KBM-7 (cell line): ENCODE measurements at places on chromosomes 4 and X.
A peak's percentile ranks its signal among the peaks of the same experiment; 100 is the strongest.

DNA sequence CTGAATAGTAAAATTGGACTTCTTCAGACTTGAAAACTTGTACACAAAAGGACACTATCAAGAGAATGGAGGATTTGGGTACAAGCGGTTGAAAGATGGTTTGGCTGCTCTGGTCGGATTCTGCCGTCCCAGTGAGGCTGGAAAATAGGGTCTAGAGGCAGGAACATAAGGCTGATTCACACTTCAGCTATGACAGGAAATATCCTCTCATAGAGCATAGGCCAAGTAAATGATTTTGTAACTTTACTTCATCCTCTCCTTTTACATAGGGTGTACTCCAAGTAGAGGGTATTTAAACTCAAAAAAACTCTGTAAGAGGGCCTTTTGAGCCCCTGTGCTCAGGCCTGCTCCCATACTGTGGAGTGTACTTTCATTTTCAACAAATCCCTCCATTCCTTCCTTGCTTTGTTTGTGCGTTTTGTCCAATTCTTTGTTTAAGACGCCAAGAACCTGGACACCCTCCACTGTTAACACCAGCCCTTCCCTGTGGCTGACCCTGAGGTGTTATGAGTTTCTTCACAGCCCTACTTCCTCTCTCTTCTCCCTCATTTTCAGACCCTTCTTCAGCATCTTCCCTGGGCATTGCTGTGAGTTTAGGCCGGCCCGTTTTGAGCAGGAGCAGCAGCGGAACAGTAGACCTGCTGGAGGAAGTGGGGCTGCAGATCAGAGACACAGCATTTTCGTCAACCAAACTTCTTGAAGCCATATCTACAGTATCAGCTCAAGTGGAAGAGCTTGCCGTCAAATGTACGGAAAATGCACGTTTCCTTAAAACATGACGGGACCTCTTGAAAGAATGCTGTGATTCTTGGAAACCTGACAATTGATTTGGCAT, 7.2 kb downstream of the PGAM4 start:
- DNase-seq = no peak

GRCh38 chr4:163284304-163284703, 48.1 kb downstream of the NPY1R start:
- DNase-seq = peak; percentile 15

DNA sequence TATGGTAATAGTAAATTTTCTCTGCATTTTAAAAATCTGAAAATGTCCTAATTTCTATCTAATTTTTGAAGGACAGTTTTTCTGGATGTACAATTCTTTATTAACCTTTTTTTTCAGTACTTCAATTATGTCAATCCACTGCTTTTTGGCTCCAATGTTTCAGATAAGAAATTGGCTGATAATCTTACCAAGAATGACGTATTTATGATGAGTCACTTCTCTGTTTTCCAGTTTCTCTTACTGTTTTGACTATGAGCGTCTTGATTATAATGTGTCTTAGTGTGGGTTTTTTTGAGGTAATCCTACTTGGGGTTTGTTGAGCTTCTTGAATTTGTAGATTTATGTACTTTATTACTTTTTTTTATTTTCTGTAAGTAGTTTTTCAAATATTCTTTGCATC, 47.2 kb downstream of the UGT2B11 start:
- no peak for DNase-seq

- no peak for DNase-seq
These were observed 9.4 kb downstream of the FNIP2 start for GRCh38 chr4:158778156-158778711.

DNA sequence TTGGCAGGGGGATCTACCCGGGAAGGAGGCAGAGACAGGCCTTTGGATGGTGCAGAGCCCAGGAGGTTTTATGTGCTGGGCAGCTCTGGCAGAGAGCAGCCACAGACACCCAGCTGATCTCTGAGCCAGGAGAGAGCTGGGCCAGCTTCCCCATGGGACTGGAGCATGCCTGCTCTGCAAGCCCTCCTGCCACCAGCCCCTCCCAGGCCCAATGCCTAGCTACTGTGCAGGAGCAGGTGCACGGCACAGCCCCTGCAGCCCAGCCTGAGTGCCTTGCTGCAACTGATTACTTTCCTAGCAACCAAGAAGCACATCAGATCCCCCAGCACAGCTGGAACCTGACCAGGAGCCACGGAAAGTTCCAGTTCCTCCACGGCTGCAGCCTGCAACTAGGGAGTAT, 57.8 kb upstream of the BEND2 start:
- no peak for DNase-seq

DNA sequence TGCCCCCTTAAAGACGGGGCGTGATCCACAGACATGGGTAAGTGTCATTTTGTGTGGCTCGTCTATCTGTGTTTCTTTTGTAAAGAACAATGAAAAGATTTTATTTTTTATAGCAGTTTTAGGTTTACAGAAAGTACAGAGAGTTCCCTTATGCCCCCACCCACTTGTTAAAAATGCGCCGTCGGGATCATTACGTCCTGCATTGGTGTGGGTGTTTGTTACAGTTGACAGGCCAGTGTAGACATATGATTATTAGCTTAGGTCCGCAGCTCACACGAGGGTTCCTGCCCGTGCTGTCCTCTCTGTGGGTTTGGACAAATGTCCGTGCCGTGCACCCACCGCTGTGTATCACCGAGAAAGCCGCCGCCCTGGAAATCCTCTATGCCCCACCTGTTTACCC, 50.5 kb downstream of the RGS12 start:
- no peak for DNase-seq

DNA sequence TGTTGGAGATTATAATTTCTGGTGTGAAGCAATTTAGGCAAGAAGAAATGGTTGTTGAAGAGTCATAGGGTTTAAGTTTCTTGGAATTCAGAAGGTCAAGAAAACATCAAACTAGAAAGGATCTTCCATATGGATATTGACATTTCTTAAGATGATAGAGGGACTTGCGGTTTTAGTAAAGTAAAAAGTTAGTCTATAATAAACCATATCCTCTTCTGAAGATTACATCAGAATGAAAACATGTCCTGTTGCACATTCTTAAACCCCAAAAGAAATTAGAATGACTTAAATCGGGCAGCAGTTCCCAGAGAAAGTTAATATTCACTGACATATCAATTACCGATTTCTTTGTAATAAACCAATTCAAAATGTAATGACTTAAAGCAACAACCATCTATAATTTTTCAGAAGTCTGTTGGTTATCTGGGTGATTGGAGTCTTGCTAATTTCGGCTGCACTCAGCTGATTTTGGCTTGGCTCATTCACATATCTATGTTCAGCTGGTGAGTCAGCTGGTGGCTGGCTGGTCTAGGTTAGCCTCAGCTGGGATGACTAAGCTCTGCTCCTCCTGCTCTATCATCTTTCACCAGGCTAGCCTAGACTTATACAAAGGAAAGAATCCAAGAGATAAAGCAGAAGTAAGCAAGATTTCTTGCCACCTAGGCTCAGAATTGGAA, 24.4 kb upstream of the DYNLT3 start:
- DNase-seq = no peak

DNA sequence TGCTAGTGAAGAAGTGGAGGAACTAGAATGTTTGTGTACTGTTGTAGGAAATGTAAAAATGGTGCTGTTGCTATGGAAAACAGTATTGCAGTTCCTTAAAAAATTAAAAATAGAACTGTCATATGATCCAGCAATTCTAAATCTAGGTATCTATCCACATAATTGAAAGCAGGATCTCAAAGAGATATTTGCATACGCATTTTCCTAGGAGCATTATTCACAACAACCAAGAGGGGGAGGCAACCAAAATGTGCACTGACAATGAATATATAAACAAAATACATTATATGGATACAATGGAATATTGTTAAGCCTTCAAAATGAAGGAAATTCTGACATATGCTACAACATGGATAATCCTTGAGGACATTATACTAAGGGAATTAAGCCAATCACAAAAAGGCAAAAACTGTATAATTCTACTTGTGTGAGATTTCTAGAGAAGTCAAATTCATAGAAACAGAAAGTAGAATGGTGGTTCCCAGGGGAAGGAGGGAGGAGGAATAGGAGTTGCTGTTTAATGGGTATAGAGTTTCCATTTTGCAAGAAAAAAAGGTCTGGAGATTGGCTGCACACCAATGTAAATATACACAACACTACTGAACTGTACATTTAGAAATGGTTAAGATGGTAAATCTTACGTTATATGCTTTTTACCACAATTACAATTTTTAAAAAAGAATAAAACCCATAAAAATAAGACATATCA, 35.6 kb upstream of the KCNE5 start:
- no peak for DNase-seq

GRCh38 chr4:10203851-10204250, 87.3 kb upstream of the WDR1 start:
- DNase-seq = no peak

DNA sequence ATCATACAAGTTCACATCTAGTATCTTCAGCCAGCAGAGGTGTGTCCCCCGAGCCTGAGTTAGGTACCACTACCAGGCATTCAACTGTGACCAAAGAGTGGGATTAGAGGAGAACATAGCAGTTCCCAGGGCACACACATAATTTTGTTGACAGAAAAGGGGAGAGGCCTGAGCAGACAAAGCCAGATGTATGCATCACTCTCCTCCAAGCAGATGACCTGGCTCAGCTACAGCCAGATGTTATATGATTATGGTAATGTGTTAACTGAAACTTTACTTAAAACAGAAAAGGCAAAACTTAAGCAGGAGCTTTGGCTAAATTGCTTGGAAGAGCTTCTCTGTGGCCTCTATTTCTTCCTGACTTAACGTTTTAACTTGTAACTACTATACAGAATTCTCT, 88.9 kb downstream of the CC2D2A start:
- DNase-seq = no peak

DNA sequence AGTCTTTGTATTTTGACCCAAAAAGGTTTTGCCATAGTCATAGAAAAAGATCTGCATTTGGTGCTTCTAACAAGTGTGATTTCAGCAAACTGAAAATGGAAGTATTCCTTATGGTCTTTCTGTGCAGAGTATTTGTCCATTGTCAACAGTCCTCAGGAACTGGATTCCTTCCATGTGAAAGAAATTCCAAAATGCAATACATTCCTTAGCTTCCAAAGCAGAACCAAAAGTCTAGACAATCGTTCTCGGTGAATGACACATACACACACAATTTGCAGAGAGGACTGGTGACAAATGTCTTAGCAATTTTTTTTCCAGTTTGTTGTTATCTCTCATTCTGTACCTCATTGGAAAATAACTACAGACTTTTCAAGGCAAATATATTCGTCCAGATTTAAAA, 562.2 kb upstream of the SLIT2 start:
- DNase-seq = no peak

DNA sequence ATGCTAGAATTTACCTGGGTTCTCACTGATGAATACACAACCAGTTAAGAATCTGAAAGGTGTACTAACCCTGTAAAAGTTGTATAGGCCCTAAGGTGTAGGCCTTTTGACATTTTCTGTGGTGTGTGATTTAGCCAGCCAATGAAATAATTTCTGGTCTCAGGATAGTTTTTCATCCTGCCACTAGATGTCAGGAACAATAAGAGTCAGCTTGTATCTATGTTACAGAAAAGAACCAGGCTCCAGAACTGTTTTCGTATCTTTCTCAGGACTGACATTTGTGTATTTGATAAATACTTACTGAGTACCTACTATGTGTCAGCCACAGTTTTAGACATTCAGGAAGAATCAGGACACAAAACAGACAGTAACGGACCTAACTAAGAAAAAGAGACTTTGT, 673.6 kb upstream of the TENM3 start:
- DNase-seq = peak; percentile 27

DNA sequence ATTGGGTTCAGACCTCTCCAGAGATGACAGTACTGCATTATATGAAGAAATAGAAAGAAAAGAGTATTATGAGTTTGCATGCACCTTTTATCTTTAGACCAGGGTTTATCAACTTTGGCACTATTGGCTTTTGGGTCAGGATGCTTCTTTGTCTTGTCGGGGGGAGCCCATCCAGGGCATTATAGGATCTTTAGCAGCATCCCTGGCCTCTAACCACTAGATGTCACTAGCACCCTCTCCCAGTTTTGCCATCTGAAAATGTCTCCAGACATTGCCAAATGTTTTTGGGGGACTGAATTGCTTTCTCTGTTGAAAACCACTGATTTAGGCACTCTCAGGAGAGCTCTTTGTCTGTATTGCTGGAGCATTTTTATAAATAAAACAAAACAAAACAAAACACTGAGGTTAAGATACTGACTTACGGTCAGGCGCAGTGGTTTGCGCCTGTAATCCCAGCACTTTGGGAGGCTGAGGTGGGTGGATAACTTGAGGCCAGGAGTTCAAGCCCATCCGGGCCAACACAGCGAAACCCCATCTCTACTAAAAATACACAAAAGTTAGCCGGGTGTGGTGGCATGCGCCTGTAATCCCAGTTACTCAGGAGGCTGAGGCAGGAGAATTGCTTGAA, 23.6 kb downstream of the CA5B start:
- peak; percentile 72 for DNase-seq

DNA sequence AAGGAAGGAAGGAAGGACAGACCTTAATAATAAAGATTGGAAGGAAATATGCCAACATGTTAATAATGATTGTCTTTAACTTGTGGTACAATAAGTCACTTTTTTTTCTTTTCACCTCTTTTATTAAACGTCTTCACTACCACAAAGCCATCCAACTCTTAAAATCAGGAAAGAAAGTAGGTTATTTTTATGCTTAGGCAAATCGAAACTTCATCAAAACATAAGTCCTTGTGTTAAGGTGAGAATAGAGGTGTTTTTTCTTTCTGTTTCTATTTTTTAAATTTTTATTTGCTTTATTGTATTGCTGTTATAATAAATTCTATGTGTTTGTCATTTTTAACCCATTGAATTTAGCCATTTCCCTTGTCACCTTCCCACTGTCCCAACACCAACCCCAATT, 26.5 kb downstream of the BLOC1S4 start:
- no peak for DNase-seq
